Fibroblast of lung (primary cell): ENCODE measurements at places on chromosomes 3 and 15. TPM values are rescaled to one million over a fixed set of nuclear protein-coding genes. Genes with fewer than 3 reads are reported as not detected.

The PTPRG gene
- polyA plus RNA-seq: 31.7 and 67.0 TPM in 2 replicates

The CTXN2 gene
- polyA plus RNA-seq: not detected in 2 replicates

The KIF15 gene
- 3.1 and 9.4 TPM in 2 replicates for polyA plus RNA-seq

The PLA2G4E gene
- polyA plus RNA-seq: not detected in 2 replicates

The GUCA1C gene
- polyA plus RNA-seq: not detected in 2 replicates

The CLDN18 gene
- polyA plus RNA-seq: not detected in 2 replicates

The ALCAM gene
- 158 and 188 TPM in 2 replicates for polyA plus RNA-seq

The BNC1 gene
- polyA plus RNA-seq: 5.7 and 14.8 TPM in 2 replicates

The TMEM158 gene
- polyA plus RNA-seq: 31.6 and 118 TPM in 2 replicates

The CIB1 gene
- 42.7 and 62.2 TPM in 2 replicates for polyA plus RNA-seq

The CNTN4 gene
- polyA plus RNA-seq: 0.69 TPM in 1 of 2 replicates, not detected in the other

The STIMATE gene
- polyA plus RNA-seq: 11.6 and 11.7 TPM in 2 replicates

The ADAMTS17 gene
- polyA plus RNA-seq: 0.01 and 0.09 TPM in 2 replicates

The RPUSD3 gene
- 17.3 and 29.9 TPM in 2 replicates for polyA plus RNA-seq

The KLHL6 gene
- polyA plus RNA-seq: not detected in 2 replicates

The TRIM71 gene
- 0.02 TPM in 2 replicates for polyA plus RNA-seq

The ZNF774 gene
- 1.2 and 1.3 TPM in 2 replicates for polyA plus RNA-seq

The DUOXA1 gene
- polyA plus RNA-seq: not detected in 2 replicates

The MAP1A gene
- polyA plus RNA-seq: 51.2 and 66.1 TPM in 2 replicates

The TMEM212 gene
- polyA plus RNA-seq: not detected in 2 replicates

The RTP1 gene
- polyA plus RNA-seq: not detected in 2 replicates

The PLSCR5 gene
- polyA plus RNA-seq: not detected in 2 replicates

The RTP4 gene
- 0.59 and 1.0 TPM in 2 replicates for polyA plus RNA-seq

The CDHR4 gene
- polyA plus RNA-seq: not detected in 2 replicates

The ECT2 gene
- polyA plus RNA-seq: 20.5 and 51.6 TPM in 2 replicates

The BCL6 gene
- polyA plus RNA-seq: 7.5 and 12.7 TPM in 2 replicates

The NIT2 gene
- polyA plus RNA-seq: 42.6 and 53.8 TPM in 2 replicates

The ZNF385D gene
- polyA plus RNA-seq: 1.9 and 10.2 TPM in 2 replicates

The C3orf85 gene
- polyA plus RNA-seq: not detected in 2 replicates

The LRRC3B gene
- polyA plus RNA-seq: not detected in 2 replicates

The NDN gene
- polyA plus RNA-seq: 32.8 and 38.3 TPM in 2 replicates

The CHRM5 gene
- polyA plus RNA-seq: 0.01 and 0.03 TPM in 2 replicates

The XIRP1 gene
- polyA plus RNA-seq: 0.03 and 0.05 TPM in 2 replicates

The CKMT1B gene
- polyA plus RNA-seq: 0.03 TPM in 1 of 2 replicates, not detected in the other

The IL1RAP gene
- 11.4 and 12.6 TPM in 2 replicates for polyA plus RNA-seq

The UCN2 gene
- 0.07 and 0.27 TPM in 2 replicates for polyA plus RNA-seq

The ANKUB1 gene
- not detected in 2 replicates for polyA plus RNA-seq

The PAQR5 gene
- 6.0 and 20.8 TPM in 2 replicates for polyA plus RNA-seq

The CSPG4 gene
- 14.5 and 23.1 TPM in 2 replicates for polyA plus RNA-seq

The SHC4 gene
- polyA plus RNA-seq: 0.75 and 0.94 TPM in 2 replicates

The NEK11 gene
- 3.3 and 4.3 TPM in 2 replicates for polyA plus RNA-seq

The NOX5 gene
- 0.17 and 0.25 TPM in 2 replicates for polyA plus RNA-seq

The SUCNR1 gene
- 0.02 and 0.07 TPM in 2 replicates for polyA plus RNA-seq

The LRRIQ4 gene
- 0.05 TPM in 1 of 2 replicates, not detected in the other for polyA plus RNA-seq

The PRICKLE2 gene
- polyA plus RNA-seq: 7.2 and 14.1 TPM in 2 replicates
